ENCODE measurements at places on chromosomes 7 and 10. TPM values are rescaled to one million over a fixed set of nuclear protein-coding genes. Genes with fewer than 3 reads are reported as not detected.

The KCP gene
- not detected for total RNA-seq

The TSPAN14 gene
- 72.9 TPM for total RNA-seq

The SPDYE9 gene
- not detected for total RNA-seq

The HTR7 gene
- total RNA-seq, result 0.41 TPM

DNA sequence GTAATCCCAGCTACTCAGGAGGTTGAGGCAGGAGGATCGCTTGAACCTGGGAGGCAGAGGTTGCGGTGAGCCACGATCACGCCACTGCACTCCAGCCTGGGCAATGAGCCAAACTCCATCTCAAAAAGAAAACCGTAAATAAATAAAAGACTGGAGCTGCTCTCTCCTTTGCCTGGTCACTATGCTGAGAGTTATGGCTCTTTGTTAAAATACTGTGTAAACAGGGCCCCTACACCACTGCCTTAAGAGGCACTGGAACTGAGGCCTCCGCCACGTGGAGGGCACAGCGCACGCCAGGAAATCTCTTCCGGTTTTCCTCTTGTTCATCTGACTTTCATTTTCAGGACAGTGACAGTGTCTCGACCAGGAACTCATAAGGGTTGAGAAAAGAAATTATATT lies 123.3 kb downstream of the PAXIP1 start:
- DNase-seq, result no peak

GRCh38 chr10:109821672-109822071 lies 101.6 kb downstream of the XPNPEP1 start:
- no peak for DNase-seq

DNA sequence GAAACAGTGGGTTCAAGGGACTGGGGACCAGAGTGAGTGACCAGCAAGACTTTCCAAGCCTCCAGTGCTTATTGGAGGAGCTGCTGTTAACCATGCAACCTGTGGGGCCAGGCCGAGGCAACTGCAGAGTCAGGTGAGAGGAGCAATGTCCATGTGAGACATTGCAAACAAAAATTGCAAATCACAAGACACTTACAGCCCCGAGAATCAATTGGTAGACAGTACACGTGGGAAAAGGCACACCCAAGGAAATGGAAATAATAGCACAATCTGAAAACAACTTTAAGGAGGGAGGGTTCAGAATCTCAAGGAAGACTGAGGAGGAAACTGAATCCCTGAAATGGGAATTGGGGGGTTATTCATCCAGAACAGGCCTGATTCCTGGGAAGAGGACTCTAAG lies 72.6 kb downstream of the GLRX3 start:
- DNase-seq, result no peak

DNA sequence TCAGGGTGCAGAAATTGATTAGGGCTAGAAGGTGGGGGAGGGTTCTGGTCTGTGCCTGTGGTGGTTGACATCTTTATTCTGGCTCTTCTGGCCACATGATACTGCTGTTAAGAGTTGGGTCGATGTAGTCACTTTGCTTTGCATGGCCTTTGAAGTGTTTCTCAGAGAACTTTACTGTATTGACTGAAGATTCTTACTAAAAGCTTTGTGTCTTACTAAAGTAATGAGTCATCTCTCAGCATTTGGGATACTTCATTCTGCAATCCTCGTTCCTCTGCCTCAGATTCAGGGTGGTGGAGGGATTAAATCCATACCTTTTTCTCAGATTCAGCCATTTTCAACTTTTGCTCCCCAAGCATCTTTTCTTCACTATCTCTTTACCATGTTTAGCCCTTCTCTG lies 38.6 kb downstream of the STEAP4 start:
- DNase-seq, result no peak

GRCh38 chr7:96061009-96061408 lies 260.9 kb downstream of the SLC25A13 start:
- DNase-seq, result no peak

DNA sequence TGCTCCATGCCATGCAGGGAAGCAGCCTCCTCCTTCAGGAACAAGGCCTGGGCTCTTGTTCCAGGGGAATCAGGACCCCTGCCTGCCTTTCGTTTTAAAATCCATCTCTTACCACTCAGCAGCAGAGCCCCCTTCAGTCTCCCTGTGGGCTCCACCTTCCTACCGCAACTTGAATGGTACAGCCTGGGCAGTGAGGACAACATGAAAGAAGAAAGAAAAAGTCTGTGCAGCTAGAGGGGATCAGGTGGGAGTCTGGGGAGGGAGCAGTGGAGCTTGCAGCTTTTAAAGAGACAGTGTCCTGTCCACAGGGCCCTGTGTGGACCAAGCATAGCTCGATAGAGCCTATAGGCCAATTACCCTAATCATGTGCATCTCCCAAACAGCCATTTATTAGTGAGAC lies 3.7 kb downstream of the PLXNA4 start:
- no peak for DNase-seq

GRCh38 chr7:24705461-24705954 lies 51.8 kb downstream of the GSDME start:
- no peak for DNase-seq

- DNase-seq, result peak; percentile 94
These were observed 7.1 kb downstream of the BAG3 start for GRCh38 chr10:119658274-119658673.

DNA sequence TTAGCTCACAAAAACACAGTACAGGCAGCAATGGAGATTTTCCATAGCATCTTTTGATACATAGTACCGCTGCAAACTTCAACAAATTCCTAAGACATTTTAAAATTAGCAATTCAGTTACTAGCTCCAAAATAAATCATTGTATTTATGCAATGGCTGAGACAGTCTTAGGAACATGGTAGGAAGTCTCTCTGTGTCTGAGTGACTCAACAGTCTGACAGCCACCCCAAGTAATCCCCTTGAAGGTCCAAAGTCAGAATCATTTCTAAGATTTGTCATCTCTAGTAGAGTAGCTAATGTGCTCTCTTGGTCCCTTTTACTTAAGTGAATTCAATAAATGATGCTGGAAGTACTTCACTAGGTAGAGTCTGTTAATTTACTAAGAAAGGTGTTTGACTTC lies 93.8 kb upstream of the NOBOX start:
- DNase-seq, result no peak

GRCh38 chr7:30771174-30771879 lies at the start of gene MINDY4:
MINDY4 (plus strand) TSS chr7:30771417; CDS start chr7:30771494, 77 bp downstream.
- peak; percentile 68 for DNase-seq

DNA sequence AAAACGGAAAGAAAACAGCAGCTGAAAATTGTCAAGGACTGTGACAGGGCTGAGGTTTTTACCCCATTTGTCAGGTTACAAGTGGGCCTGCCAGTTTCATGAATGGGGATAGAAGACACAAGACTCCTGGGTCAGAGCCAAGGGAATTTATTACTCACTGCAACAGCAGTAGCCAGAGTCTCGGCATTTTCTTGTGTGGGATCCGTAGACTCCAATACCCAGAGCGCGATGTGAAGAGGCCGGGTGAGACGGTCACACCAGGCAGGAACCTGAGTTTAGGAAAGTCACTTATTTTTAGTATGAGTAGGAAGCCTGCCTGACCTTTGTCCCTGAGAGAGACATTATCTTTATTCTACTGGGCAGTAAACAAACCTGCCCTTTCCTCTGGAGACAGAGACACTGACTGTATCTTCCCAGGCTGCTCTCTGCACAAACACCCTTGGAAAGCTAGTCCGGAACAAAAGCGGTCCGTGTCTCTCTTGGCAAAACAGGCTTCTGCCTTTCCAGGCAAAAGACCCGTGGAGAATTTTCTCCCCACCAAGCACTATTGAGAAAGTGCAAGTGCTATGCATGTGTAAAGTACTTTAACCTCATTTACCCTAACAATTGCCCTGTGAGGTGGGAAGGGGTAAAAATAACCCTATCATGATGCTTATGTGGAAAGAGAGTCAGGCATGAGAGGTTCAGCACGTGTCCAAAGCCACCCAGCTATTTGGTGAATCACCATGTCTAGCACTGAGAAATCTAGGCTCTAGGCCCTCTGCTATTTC lies 58.4 kb downstream of the JCAD start:
- peak; percentile 65 for DNase-seq

- peak; percentile 27 for DNase-seq
These were observed 11.5 kb downstream of the TPK1 start for GRCh38 chr7:144824360-144824759.

GRCh38 chr7:150931199-150931869 lies 46.8 kb downstream of the KCNH2 start:
- DNase-seq, result no peak

- no peak for DNase-seq
These were observed 4.2 kb downstream of the CPVL start for GRCh38 chr7:29142021-29142727.

GRCh38 chr7:5423306-5423975 lies at the start of gene TNRC18:
TNRC18 (minus strand) TSS chr7:5423834; CDS start chr7:5421246, 2,588 bp downstream.
- no peak for DNase-seq
